ENCODE measurements at places on chromosomes 5 and 9.

- DNase-seq, result no peak
These were observed 20.5 kb downstream of the RUSC2 start for GRCh38 chr9:35510383-35510753.

DNA sequence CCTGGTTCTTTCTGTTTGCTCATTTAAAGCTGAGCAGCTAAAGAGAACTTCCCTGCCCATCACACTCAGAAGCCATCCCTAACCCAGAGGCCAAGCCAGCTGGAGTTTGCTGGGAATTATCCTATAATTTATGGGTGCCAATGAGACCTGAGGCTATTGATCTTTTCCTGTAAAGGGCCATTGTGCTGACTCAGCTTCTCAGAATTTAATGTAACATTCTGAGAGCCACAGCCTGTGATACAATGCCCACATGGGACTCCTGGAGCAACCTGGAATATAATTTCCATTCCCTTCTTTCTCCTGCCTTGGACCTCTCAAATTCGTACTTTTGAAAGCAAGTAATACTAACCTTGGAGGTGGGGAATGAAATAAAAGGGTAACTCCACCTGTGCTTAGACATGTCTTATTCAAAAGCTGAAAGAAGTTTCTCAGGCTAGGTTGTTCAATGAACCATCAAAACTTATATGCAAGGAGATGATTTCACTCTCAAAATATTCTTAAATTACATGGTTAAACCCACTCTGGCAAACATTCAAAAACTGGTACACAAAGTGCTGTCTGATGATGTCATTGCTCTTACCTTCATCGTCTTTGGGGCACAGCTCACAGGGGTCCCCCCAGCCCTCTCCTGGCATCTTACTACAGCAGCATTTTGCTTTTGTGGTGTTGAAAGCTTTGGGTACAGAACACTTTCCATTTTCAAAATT lies 206.7 kb downstream of the SLC12A2 start:
- no peak for DNase-seq

GRCh38 chr9:20188616-20189369 lies 400.0 kb upstream of the SLC24A2 start:
- no peak for DNase-seq

GRCh38 chr9:13674926-13675637 lies 395.6 kb upstream of the MPDZ start:
- no peak for DNase-seq

GRCh38 chr5:130277002-130277401 lies 372.7 kb downstream of the CHSY3 start:
- no peak for DNase-seq

DNA sequence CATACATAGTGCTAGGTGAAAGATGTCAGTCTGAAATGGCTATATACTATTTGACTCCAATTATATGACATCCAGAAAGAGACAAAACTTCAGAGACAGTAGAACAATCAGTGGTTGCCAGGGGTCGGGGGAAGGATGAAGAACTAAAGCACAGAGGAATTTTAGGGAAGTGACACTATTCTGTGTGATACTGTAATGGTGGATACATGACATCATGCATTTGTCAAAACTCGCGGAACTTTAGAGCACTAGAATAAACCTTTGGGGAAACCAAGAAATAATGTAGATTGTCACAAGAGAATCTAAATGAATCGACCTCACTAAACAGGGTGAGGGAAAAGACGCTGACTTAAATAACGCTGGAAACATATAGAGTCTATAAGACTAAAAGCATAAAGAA lies 107.0 kb upstream of the RETREG1 start:
- no peak for DNase-seq

DNA sequence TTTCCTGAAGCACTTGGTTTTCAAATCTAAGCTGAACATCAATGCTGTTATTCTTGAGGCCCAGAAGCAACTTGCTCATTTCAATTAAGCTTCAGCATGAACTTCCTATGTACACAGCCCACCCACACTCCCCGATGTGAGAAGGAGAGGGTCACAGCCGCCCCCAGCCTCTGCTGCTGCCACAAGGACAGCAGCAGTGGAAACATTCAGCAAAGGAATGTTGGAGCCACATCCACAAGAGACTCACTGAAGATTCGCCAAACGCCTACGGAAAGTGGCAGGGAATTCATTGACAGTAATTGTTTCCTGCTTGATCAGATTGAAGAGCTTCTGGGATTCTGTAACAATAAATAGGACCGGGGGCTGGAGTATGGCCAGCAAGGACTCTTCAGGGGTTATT lies 2.9 kb downstream of the TGFBI start:
- no peak for DNase-seq

DNA sequence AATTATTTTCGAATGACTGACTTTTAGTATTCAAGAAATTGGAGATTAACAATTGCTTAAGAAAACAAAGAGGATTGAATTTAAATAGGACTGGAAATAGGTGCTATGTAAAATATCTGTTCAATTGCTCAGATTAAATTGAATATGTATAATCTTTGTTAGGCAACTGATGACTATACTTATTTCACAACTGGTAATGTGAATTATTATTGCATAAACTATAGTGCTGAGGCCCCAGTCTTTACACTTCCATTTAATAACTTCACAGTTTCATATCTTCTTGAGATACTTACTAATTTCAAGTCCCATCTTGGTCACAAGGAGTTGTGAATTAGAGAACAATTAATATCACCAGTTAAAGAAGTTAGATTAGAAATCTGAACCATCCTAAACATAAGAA lies 16.7 kb downstream of the CEP78 start:
- DNase-seq, result no peak

DNA sequence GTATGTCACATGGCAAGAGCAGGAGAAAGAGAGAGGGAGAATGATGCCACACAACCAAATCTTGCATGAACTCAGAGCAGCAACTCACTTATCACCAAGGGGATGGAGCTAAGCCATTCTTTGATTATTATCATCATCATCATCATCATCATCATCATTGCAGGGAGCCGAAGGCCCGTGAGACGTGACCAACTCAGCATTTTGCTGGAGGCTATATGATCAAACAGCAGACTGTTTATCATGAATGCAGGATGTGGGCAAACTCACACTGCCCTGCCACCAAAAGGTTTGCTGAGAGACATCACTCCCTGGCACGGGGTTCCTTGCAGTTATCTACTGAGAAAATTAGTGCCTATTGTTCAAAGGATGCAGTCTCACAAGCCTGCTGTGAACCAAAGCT lies 8.6 kb upstream of the ZNF169 start:
- no peak for DNase-seq

GRCh38 chr9:78630966-78631365 lies 334.0 kb downstream of the PSAT1 start:
- no peak for DNase-seq

GRCh38 chr9:96173640-96174039 lies 128.3 kb downstream of the HSD17B3 start:
- DNase-seq, result no peak

GRCh38 chr9:3008091-3008490 lies 164.2 kb upstream of the PUM3 start:
- no peak for DNase-seq

GRCh38 chr5:98314292-98314691 lies 459.2 kb upstream of the RGMB start:
- no peak for DNase-seq

- no peak for DNase-seq
These were observed 173.7 kb downstream of the BRINP1 start for GRCh38 chr9:119195521-119195920.

DNA sequence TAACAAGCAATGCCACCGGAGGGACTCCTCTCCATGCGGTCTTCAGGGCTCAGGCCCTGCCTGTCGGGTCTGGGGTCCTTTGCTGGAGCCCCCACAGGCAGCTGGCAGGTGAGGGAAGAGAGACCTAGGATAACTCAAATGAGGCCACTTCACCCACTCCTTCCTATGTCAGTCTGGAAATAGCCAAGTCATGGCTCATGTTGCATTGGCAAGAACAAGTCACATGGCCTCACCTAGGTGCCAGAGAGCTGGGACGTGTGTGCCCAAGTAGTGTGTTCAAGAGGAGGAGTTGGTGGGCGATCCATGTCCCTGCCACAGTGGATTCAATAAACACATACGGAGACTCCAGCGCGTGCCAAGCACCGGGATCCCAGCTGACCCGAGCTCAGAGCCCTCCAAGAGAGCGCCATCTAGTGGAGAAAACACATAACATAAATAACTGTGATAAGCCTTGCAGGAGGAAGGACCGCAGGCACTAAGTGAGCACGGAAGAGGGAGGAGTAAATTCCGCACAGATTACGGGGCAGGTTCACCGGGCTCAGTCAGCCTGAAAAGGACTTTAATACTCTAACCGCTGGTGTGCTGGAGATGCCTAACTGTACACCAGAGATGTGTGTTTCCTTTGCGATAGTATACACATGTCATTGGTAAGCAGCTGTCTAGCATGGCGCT lies 580.8 kb downstream of the CCDC171 start:
- DNase-seq, result peak; percentile 55

DNA sequence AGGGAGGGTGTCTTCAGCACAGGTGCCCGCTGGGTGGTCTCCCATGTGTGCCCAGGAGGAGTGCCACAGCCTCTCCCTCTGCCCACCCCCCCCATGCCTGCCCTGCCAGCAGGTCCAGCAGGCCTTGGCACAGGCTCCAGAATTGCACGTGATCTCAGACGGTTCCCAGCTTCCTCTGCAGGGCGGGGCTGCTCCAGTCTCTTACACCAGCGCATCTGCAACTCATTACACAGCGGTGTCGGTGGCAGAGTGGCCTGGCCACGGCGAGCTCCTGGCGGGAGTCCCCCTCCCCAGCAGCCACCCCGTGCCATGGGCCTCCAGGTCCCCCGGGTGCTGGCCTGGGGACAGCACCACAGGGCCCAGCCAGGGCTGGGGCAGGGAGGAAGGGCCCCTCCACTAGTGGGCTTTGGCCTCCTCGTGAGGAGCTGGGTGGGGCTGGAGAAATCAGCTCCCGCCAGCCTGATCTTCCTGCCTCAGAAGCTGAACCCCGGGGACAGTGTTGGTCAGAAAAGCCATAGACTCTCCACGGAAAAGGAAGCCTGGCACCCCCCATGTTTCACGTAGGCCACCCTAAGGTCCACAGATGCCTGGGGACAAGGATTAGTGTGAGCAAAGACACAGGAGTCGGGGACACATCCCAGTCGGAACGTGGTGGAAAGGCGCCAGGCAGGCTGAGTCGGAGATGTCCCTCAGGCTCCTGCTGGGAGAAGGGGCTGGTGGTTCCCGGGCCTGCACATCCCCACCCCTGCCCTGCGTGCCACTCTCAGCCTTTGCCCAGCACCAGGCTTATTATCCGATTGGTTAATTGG lies 40.2 kb downstream of the RXRA start:
- DNase-seq, result peak; percentile 89

DNA sequence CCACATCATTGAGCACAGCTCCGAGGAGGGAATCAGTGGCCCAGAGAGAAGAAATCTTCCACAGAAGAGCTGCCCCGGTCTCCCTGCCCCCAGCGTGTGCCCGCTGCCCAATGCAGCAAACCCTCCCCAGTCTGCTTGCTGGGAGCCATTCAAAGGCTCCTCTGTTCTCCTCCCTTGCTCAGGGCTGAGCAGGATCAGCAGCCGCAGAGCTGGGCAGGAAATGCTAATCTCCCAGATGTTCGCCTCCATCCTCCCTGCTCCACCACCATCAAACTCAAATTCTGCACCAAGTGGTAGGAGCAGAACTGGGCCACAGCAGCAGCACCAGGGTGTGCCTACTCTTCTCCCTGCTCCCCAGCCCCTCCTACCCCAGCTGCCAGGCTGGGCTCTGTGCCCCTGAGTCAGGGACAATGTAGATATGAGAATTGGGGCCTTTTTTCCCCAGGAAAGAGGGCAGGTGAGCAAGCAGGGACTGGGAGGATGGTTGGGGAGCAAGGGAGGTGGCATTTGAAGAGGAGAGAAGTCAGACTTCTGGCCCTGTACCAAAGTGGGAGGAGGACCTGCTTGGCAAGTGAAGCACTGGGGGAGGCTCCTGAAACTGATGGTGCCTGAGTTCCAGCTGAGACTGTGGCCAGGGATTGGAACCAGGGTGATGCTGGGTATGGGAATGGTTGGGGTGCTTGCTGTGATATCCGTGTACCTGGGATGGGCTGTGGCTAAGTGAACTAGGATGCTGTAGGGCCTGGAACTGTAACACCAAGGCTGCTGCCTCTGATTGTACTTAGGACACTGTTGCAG lies 1.9 kb upstream of the PCDH1 start:
- no peak for DNase-seq

- DNase-seq, result no peak
These were observed 35.5 kb downstream of the PIP5K1B start for GRCh38 chr9:68740561-68740960.

DNA sequence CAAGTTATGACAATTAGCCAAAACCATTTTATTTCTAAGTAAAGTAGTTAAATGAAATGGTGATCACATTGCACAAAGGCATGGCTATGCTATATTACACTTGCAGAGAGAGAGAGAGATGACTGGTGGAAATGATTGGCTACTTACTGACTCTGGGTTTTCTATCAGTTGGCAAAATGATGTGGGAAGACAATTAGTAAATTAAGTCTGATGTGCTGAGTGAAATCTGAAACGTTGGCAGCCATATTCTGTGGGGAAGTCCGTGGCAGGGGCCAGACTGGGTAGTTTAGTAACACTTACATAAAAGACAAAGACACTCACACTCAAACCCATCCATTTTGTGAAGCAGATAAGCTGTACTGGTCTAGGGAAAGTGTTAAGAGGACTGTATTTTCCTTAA lies 61.6 kb downstream of the ANXA1 start:
- no peak for DNase-seq

- no peak for DNase-seq
These were observed 492 bp downstream of the TENT2 start for GRCh38 chr5:79612667-79613198.

DNA sequence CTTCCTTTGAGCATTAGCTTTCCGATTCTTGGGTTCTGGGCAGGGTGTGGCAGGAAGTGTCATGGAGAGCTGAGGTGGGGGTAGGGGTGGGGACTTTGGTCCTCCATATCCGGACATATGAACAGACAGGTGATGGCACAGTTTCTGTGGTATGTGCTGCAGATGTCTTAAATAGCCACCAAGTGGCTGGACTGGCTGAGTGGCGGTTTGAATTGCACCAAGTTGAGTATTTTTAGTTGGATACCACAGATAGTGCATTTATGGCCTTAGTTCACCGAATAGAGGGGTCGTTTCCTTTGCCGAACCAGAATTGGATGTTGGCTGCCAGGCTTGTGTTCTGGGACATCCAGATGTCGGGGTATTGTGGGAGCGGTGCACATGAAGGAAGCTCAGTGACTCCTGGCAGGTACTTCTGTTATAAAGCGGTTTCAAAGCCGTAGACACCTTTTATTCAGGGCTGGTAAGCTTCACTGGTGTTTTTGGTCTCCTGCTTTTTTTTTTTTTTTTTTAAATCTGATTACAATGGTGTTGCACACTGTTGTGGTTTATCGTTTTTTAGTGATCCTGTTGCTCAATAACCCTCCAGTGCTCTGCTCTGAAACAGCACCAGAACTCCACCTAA lies 15.1 kb upstream of the TNFAIP8 start:
- no peak for DNase-seq

- DNase-seq, result no peak
These were observed 298.9 kb downstream of the TMEM38B start for GRCh38 chr9:105993116-105993854.

DNA sequence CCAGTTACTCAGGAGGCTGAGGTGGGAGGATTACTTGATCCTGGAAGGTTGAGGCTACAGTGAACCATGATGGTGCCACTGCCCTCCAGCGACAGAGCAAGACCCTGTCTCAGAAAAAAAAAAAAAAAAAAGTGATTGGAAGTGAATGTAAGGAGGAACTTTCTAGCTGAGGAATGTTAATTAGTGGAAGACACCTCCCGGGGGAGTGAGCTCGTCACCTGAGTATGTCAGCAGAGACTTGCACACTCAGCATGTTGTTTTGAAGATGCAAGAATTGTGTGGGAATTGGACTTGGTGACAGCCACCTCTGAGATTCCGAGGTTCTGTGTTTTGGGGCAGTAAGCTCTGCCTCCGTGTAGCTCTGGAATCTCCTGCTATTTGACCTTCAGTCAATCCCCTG lies 3.6 kb downstream of the SYNPO start:
- DNase-seq, result no peak

- DNase-seq, result no peak
These were observed 30.7 kb downstream of the RAI14 start for GRCh38 chr5:34686762-34687268.

Data from NCI-H446 (cell line).